Foreskin keratinocyte (primary cell): ENCODE measurements at places on chromosomes 4 and X. TPM values are rescaled to one million over a fixed set of nuclear protein-coding genes. Genes with fewer than 3 reads are reported as not detected.

The DCAF4L1 gene
- 0.10 and 0.11 TPM in 2 replicates for total RNA-seq

The XAGE3 gene
- total RNA-seq, result not detected in 2 replicates

The ALG13 gene
- 19.8 and 26.1 TPM in 2 replicates for total RNA-seq

The SHISA3 gene
- total RNA-seq, result not detected in 2 replicates
